Left lobe of liver (tissue), 2 donors: ENCODE measurements at places on chromosomes 16 and 17. TPM values are rescaled to one million over a fixed set of nuclear protein-coding genes. Genes with fewer than 3 reads are reported as not detected.

GRCh38 chr16:8816967-8817655, 19.5 kb downstream of the PMM2 start:
- no peak for DNase-seq

MT1M gene
- total RNA-seq: 546 TPM

- no peak for DNase-seq
These were observed 1.0 kb downstream of the NHERF1 start for GRCh38 chr17:74749279-74750038.

- DNase-seq: no peak
These were observed 32.3 kb downstream of the GRB7 start for GRCh38 chr17:39769974-39770587.

GRCh38 chr16:1281517-1281916, 25.6 kb downstream of the TPSD1 start:
- no peak for DNase-seq

- DNase-seq: no peak
These were observed 11.9 kb upstream of the SP6 start for GRCh38 chr17:47862621-47863440.

GRCh38 chr17:50221864-50222545, 20.6 kb upstream of the COL1A1 start:
- no peak for DNase-seq

- DNase-seq: no peak
These were observed 41.3 kb downstream of the GRIN2C start for GRCh38 chr17:74818291-74818938.

DNA sequence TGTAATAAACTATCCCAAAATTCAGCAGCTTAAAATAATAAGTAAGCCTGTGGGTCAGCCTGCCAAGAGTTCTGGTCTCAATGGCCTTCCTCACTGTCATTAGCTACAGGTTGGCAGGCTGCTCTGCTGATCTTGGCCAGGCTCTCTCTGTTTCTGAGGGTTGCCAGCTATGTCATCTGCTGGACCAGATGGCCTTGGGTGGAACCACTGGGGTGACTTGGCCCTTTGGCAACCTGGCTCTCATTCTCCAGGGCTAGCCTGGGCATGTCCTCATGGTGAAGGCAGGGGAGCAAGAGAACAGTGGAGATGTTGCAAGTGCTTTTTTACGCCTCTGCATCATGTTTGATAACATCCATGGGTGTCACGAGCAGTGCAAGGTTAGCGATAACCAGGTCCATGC, 13.9 kb downstream of the ITGAM start:
- no peak for DNase-seq

- DNase-seq: no peak
These were observed 144.3 kb downstream of the VPS53 start for GRCh38 chr17:570388-570787.

GRCh38 chr16:21279501-21279900, 1.4 kb upstream of the CRYM start:
- no peak for DNase-seq

DNA sequence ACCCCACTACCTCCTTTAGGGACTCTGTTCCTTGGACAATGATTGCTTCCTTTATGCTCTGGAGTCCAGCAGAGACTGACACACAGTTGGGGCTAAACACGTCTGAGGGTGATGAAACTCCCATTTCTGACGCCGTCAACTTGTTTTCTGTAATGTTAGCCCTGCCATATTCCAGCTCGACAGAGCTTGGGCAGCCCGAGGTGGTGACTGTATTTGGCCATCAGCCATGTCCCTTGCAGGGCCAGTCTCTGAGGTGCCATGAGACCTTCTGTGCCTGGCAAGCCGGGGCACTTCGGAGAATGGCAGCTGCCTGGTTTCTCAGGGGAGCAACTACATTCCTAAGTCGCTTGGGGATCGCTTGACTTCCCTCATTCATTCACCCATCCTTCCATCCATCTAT, 278.9 kb upstream of the TNRC6C start:
- DNase-seq: no peak

GRCh38 chr16:77759821-77760220, 28.5 kb upstream of the VAT1L start:
- no peak for DNase-seq

GLOD4 gene
- 35.4 TPM for total RNA-seq

DNA sequence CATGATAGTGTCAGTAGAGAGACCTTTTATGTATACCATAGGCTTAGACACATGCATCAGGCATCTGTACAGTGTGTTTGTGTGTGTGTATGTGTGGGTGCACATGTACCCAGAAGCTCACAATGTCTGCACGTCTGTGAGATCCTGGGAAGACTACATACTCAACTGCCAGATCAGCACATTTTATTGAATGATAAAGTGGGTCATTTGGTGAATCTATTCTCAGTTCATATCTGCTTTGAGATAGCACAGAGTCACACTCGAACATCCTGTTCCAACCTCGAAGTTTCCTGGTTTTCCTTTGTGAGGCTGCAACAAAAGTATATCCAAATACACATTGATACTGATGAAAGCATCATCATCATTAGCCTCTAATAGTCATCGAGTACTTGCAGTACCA, 63.6 kb downstream of the MAF start:
- DNase-seq: no peak

SRRM2 gene
- total RNA-seq: 378 TPM

CHST4 gene
- 3.9 TPM for total RNA-seq

- DNase-seq: no peak
These were observed 4.6 kb downstream of the KRT34 start for GRCh38 chr17:41377546-41377945.

CRYBA1 gene
- total RNA-seq: not detected

GRCh38 chr17:69018022-69018615, 42.6 kb downstream of the ABCA9 start:
- DNase-seq: no peak

GRCh38 chr17:3732210-3732621, 8.5 kb downstream of the HASPIN start:
- DNase-seq: no peak

GRCh38 chr17:6941989-6942388, 53.9 kb upstream of the ALOX12 start:
- DNase-seq: no peak

GRCh38 chr16:3623642-3624041, 12.2 kb upstream of the SLX4 start:
- no peak for DNase-seq

DNA sequence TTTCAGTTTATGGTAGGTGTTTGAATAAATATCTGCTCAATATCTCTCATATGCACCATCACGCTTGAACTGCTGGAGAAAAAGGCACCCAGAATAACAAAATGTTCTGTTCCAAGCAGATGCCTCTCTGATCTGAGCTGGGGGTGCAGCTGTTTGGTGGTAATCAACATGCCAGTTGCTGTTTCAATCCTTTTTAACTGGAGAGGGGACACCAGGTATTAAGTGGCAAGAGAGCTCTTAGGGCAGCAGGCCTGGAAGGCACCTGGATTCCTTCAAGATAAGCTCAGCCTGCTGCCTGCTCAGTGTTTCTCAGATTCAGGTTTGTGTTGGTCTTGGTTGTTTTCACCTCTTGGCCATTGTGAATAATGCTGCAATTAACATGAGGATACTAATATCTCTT, 27.2 kb upstream of the VAT1L start:
- no peak for DNase-seq

DNA sequence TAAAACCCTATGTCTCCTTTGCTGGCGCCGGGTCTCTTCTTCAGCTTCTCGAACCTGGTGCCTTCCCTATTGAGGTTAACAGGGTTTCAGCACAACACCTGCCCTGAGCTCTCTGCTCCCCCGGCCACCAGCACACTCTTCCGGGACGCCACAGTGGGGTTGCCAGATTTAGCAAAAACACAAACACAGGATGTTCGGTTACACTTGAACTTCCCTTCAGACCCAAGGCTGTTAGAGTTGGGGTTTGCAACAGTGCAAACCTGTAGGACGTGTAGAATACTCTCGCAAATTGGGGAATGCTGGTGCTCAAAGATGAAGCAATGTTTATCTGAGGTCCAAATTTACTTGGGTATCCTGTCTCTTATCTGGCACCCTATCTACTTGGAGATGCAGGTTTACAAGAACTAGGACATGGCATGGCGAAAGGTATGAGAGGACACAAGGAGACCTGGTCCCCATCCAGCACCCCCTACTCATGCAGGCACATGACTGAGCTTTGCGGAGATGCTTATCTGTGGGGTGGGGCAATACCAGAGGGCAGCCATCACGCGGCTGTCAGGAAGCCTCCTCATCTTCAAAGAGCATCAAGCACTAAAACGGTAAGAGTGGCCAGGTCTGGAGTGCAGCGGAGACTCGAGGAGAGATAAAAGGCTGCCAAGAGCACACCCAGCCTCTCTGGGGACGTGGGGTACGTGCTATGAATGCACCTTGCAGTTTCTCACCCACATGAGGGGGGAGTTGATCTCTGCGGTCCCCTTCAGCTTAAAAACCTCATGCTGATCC, 52.8 kb downstream of the SDK2 start:
- DNase-seq: no peak

DNA sequence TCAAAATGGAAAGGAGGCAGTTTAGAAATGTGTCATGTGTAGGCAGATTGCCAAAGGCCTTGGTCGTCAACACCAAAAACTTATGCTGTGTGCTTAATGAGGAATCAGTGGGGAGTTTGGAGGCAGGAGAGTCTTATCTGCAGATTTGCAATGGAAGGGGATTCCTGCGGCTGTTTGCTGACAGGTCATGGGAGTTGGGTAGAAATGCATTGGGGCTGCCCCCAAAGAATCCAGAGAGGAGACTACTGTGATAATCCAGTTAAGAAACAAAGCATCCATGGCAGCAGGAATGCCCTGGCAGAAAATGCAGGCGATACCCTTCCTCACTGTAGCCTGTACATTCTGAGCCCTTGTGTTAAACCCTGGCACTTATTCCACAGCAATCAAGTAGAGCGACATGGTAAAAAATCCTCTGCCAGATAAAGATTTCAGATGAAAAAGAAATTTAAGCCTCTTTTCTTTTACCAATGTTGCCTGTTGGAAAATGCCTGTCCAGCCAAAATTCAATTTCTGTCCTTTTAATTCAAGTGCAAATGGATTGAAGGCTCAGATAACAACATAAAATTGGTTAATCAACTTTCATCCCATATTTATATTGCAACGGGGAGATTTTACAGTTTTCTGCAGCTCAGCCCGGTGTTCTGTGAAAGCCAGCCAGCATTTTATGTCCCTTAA, 491.0 kb upstream of the CDH5 start:
- DNase-seq: no peak

TBX2 gene
- total RNA-seq: 7.4 TPM

GRCh38 chr16:35131429-35131828, 1672.0 kb downstream of the TP53TG3F start:
- DNase-seq: no peak

DNA sequence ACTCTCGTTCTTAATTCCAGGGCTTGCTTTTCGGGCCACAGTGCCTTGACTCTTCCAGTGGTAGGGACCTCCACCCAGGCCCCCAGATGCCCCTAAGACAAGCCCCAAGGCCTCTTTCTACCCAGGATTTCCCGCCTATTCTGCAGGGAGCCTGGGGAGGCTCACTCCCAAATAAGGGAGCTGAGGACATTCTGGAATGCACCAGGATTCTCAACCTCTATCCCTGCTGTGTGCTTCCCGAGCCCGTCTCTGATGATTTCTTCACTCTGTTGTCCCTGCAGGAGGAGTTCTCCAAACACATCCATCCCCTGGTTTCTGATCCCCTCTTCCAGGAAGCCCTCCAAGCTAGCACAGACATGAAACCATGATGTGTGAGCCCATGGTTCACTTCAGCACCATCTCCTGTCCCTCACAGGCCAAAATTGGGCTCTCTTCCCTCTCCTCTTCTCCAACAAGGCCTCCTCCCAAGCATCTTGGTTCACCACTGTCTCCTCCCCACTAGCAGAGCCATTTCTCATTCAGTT, 255.9 kb downstream of the KATNIP start:
- no peak for DNase-seq

DNA sequence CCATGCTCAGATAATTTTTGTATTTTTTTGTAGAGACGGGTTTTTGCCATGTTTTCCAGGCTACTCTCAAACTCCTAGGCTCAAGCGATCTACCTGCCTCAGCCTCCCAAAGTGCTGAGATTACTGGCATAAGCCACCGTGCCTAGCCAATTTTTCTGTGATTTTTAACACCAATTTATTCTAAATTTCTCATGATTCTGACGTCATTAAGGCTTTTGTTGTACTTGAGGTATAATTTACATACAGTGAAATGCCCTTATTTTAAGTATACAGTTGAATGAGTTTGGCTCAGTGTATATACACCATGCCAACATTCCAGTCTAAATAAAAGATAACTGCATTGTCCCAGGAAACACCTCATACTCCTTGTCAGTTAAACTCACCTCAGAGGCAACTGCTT, 77.4 kb downstream of the TMEM132E start:
- no peak for DNase-seq

GRCh38 chr16:75019586-75019985, 20.8 kb downstream of the ZNRF1 start:
- no peak for DNase-seq

GRCh38 chr16:82758904-82759303, 132.1 kb downstream of the CDH13 start:
- DNase-seq: no peak

DNA sequence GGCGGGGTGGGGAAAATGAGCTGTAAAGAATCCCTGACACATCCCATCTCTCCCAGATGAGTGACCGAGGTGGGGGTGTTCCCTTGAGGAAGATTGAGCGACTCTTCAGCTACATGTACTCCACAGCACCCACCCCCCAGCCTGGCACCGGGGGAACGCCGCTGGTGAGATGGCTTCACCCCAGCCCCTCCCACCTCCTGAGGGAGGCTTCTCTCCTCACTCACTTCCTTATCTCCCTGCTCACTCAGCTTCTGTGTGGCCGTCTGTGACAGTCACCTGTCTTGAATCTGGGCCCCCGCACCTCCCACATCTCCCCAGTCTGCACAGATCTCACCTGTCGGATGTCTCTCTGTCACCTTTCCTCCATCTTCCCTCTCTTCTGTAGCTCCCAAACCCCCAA, 13.4 kb downstream of the PDK2 start:
- DNase-seq: no peak

- no peak for DNase-seq
These were observed 9.2 kb downstream of the AXIN2 start for GRCh38 chr17:65552214-65552613.

KCNJ12 gene
- total RNA-seq: 1.7 TPM

DNA sequence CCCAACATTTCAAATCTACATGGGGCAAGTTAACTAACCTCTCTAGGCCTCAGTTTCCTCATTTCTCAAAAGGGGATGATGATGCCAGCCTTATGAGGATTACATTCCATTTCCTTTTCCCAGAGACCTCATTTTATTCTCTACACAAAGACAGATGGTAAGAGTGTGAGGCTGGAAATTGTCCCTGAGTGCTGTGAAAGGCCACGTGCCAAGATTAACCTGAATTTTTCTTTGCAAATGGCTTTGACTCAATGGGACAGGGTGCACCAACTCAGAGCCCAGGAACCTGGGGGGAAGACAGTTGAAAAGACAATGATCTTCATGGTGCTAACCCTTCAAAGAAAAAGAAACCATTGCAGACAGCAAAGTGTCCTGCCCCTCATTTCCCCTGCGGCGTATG, 332.8 kb downstream of the TMEM114 start:
- DNase-seq: no peak

SEC14L5 gene
- 0.33 TPM for total RNA-seq

DNA sequence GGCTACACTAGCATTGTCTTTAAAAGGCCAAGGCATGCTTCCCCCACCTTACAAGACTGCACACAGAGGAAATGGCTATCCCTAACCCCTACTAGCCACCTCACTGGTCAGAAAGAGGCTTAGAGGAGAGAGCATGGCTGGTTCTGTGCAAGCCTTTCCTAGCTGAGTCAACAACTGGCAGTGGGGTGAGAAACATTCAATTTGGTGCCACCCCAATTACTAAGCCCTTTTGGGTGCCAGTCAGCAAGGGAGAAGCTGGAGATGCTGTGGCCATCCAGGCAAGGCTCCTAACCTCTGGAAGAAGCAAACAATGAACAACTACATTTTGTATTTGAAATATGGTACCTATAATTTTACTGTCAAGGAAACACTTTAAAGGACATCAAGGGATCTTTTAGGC, 4.7 kb upstream of the KAT7 start:
- DNase-seq: no peak
